ENCODE measurements at places on chromosomes 7 and 10. TPM values are rescaled to one million over a fixed set of nuclear protein-coding genes. Genes with fewer than 3 reads are reported as not detected.

DNA sequence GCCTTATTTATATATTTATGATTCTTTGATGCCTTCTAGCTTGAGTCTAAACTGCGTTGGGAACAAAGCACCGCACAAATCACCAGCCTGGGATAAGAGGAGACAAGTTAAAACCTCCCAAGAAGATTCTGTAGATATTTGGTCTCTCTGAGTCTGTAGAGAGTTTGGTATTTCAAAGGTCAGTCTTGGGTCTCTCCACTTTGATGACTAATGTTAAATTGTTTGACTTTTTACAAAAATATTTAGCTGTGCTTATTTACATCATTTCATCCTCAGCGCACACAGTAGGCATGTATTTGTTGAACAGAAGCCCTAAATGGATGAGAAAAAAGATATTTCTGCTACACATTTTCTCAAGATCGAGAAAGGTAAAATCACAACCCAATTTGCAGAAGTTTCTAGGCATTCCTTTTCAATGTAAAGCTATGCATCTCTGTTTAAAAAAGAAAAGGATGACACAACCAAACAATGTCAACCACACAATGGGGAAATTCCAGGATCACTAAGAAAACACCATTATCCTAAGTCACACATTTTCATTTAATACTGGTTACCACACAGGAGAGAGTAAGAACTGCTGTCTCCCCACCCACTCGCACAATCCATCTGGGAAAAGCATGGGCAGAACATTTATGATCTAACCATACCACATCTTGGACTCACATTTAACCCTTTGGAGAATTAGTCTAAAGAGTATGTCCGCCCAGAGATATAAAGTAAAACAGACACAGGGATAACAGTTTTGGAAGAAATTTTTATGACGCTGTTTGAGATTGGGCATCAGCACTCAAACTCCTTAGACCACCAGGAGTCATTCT is 4.4 kb downstream of the CDK6 start:
- DNase-seq = peak; percentile 39

- no peak for DNase-seq
Measured at GRCh38 chr10:113620936-113621335, 42.9 kb downstream of the NRAP start.

Gene GPR146
- total RNA-seq = 0.57 TPM

- no peak for DNase-seq
Measured at GRCh38 chr7:91776171-91776570, 104.3 kb downstream of the MTERF1 start.

Gene ARHGEF35
- 6.5 TPM for total RNA-seq

DNA sequence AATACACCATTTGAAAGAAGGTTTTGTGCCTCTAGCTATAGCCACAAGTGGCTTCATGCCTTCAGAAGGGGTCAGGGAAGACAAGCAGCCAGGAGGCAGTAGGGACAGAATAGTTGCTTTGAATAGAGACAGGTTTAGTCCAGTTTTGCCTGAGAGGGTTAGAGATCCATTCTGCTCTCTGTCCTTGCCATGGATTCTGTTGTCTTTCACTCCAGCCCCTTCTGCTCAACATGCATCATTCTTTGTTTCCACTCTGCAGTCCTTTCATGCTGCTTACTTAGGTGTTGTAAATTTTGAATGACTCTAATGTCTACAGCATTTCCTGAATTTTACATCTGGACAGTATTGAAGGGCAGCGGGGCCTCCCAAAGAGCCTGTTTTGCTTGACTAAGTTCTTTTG is 60.3 kb downstream of the CNTNAP2 start:
- no peak for DNase-seq

DNA sequence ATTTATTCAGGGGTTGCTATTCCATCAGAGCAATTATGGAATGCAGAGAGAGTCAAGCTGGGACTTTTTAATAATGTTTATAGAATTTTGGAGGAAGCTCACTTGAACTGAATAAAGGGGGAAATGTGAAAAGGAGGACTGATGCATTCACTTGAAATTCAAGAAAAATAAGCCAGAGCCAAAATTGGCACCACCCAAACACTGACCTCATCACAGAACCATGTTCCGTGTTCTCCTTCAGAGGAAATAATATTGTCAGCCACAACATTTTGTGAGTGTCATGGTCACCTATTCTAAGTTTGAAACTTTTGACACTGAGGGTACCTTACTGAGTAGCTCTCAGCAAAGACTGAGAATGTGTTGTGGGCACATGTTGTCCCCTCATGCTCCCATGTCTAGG is 207.0 kb downstream of the ANK3 start:
- no peak for DNase-seq

GRCh38 chr10:77628906-77629730 is 8.5 kb downstream of the KCNMA1 start:
- DNase-seq = no peak

Gene CPN1
- total RNA-seq = not detected

GRCh38 chr10:48243487-48243886 is 31.0 kb downstream of the FRMPD2 start:
- no peak for DNase-seq

GRCh38 chr7:27560706-27561235 is 101.9 kb downstream of the HIBADH start:
- DNase-seq = no peak

Gene GJD4
- not detected for total RNA-seq

Gene ZNF853
- 0.69 TPM for total RNA-seq

Gene SLC13A1
- total RNA-seq = not detected

DNA sequence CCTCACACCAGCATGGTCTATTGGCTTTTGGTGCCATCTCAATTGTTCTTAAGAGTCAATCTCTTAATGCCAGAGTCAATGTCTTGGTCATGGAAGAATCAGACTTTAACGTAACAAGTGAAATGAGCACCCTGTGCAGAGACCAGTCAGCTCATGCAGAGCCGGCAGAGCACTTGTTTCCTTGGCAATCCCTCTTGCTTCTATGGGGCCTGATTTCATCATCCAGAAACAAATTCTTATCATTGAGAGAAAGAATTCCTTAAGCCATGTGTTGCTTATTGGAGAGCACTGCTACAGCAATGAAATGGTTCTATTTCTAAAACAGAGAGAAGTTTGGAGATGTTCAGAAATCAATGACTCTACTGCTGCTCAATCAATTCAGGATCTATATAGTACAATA is 212.8 kb downstream of the IPMK start:
- no peak for DNase-seq

- no peak for DNase-seq
Measured at GRCh38 chr7:124857672-124858235, 71.9 kb downstream of the POT1 start.

DNA sequence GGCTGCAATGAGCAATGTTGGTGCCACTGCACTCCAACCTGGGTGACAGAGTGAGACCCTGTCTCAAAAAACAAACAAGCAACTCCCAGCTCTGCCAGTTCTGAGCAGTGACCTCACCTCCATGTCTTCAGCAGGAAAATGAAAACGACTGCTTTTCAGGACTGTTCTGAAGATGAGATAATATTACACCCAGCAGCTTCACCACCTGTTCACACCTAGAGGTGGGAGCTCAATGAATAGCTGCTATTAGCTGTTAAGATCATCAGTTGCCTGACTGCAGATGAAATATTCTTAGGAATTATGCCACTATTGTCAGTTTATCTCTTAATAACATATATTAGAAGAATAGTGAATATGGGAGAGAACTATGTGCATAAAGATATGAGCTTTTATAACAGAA is 48.4 kb upstream of the CYTH3 start:
- no peak for DNase-seq

Gene CPVL
- total RNA-seq = not detected

DNA sequence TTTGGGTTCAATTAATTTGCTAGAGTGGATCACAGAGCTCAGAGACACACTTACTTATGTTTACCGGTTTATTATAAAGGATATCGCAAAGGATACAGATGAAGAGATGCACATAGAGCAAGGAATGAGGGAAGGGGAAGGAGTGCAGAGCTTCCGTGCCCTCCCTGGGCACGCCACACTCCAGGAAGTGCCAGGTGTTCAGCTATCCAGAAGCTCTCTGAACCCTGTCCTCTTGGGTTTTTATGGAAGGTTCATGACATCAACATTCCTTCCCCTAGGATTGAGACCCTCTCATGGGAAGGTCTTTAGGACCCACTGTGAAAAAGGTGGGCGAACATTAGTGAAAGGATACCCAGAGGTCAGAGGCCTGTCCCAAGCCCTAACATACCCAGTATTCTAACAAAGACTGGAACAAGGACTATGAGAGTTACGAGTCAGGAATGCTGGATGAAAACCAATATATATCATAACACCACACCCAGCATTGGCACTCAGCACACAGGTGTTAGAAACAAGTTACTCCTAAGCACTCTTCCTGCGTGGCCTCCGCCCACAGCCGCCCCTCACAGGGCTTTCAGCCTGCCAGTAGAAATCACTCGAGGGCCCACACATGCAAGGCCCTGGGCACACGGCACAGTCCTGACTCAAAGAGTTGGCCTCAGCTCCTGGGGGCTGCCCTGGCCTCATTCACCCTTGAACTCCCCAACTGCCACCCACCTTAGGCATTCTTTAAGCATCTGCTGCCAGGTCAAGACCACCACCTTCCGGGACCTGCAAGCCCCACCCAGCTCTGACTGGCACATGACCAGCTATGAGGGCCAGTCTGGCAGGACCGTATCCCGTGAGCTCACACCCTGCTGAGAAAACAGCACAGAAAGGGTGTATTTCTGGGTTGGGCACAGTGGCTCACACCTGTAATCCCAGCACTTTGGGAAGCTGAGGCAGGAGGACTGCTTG is 5.6 kb upstream of the AIFM2 start:
- no peak for DNase-seq

DNA sequence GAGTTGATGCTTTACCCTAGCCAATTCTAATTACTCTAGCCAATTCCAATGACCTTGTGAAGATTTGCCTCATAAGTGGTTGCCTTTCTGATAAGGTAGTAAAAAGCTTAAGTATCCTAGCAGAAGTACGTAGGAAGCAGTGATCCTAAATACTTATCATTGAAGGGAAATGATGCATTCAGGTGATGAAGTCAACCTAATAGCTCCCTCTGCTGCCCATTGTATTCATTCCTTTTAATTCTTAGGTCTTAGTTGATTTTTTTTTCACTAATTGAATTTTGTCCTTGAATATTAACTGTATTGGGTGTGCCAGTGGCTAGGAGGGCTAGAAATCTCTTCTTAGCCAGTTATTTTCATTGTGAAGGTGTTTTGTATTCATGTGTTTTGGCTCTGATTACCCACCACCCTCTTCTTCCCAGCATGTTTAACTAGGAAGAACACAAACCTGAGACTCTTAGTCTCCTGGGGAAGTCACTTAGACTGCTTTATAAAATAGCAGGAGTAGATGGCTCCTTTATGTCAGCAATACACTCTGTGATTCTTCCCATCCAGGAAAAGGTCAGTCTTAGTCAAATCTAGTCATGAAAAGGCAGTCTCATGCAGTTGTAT is 46.3 kb downstream of the PLEKHA8 start:
- no peak for DNase-seq

- DNase-seq = no peak
Measured at GRCh38 chr7:100719523-100720278, 567 bp upstream of the EPO start.

- peak; percentile 32 for DNase-seq
Measured at GRCh38 chr10:89367529-89367928, 10.3 kb upstream of the IFIT1B start.

- DNase-seq = no peak
Measured at GRCh38 chr10:102545997-102546396, 42.2 kb downstream of the SUFU start.

DNA sequence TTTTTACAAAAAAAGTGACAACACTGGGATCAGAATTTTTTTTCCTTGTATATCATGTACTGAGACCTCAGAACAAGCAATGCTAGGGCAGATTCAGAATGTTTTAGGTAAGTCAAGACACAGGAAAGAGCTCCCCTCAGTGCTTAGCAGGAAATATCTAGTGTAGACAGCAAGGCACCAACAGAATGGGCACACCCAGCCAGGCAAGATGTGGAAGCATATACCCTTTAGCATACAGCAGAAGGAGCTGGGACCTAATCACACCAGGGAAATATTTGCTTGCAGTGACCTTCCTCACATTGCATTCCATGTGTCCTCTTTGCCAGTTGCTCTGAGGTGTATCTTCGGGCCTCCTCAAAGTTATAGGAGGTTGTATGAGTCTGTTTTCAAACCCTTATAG is 497.6 kb upstream of the LRRN3 start:
- no peak for DNase-seq

- DNase-seq = no peak
Measured at GRCh38 chr7:157270060-157270444, 66.8 kb upstream of the DNAJB6 start.

Gene OR2A7
- 1.6 TPM for total RNA-seq

Gene TCERG1L
- not detected for total RNA-seq

GRCh38 chr7:117083648-117084047 is 130.3 kb downstream of the ST7 start:
- DNase-seq = no peak

GRCh38 chr7:159152816-159153215 is 8.1 kb upstream of the VIPR2 start:
- DNase-seq = no peak

Gene MMD2
- not detected for total RNA-seq

- DNase-seq = peak; percentile 8
Measured at GRCh38 chr10:103395754-103396066, 565 bp downstream of the ATP5MK start.

- DNase-seq = peak; percentile 62
Measured at GRCh38 chr10:43671659-43672531, 23.2 kb upstream of the ZNF32 start.

- DNase-seq = no peak
Measured at GRCh38 chr7:153402721-153403541, 643.4 kb downstream of the ACTR3B start.

DNA sequence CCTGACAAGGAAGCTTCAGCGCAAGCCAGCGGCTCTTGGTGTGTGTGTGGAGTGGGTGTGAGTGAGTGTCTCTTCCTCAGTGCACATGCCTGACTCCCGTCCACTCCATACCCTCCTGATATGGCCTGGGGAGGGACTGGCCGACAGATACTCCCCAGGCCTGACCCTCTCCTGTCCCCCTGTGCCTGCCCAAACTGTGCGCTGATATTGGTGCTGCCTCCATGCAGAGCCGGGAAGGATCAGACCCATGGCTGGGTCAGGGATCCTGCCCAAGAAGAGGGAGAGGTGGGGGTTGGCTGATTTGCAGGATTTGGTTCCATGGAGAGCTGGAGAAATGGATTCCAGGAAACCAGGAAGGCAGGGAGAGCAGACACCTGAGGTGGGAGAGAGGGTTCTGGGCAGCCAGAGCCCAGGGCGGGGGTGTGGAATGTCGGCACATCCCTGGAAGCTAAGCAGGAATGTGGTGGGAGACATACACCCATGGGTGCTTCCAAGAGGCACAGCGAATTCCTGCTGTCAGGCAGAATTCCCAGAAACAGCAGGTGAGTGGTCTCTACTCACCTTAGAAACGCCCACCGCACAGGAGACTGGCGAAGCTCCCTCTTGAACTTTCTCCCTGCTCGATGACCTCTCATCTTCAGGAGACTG is 6.3 kb downstream of the CALML5 start:
- no peak for DNase-seq

DNA sequence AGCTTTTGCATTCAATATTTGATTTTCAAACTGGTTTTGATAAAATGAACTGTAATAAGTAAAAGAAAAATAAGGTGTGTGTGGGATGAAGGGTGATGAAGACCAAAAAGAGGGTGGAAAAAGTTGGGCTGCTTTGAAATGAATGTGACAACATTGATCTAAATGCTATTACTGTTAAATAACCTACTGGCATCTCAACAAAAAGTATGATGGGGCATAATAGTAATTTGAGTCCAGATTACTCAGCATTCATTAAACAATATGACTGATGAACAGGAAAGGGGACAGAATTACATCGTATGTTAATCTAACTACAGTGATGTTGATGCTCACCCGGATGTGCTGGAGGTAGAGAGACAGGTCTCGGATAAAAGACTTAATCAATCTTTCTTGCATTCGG is 112.2 kb downstream of the ABCC2 start:
- DNase-seq = no peak

All from activated naive CD4-positive, alpha-beta T cell treated with anti-CD3 and anti-CD28 coated beads for 36 hours (primary cell).